ENCODE measurements at places on chromosomes 4 and X.

- H3K36me3 ChIP-seq: no peaks in the 10 kb centered on the region
- no peak overlapping the region for H3K4me3 ChIP-seq
- H3K27me3 ChIP-seq: no peaks in the 10 kb centered on the region
- no peaks in the 10 kb centered on the region for H3K4me1 ChIP-seq
- no peak for ATAC-seq
Observed at GRCh38 chr4:519203-519651, 20.2 kb downstream of the PIGG start.

DNA sequence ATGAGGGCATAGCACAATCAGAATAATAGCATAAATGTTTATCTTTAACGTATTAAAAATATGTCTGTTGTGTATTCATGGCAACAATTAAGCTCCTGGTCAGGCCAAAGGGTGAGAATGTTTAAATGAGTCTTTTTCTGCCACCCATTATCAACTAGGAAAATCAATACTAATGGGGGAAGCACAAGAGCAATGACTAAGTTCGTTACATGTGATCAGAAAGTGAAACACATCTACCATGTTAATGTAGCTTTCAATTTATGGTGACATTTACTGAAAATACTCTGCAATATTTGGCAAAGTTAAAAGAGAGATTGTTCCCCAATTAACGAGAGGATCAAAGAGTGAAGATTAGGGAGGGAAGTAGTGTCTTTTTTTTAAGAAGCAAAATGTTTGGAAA lies 143.7 kb downstream of the NAA11 start:
- no peaks in the 10 kb centered on the region for H3K36me3 ChIP-seq
- no peak for ATAC-seq
- no peaks in the 10 kb centered on the region for H3K27me3 ChIP-seq
- H3K4me1 ChIP-seq: peaks cover 9% of the 10 kb centered on the region
- no peak overlapping the region for H3K4me3 ChIP-seq
- no peak overlapping the region for H3K27ac ChIP-seq

GRCh38 chr4:87209696-87210095 lies 10.7 kb downstream of the KLHL8 start:
- H3K27ac ChIP-seq: no peak overlapping the region
- no peaks in the 10 kb centered on the region for H3K27me3 ChIP-seq
- H3K4me3 ChIP-seq: no peak overlapping the region
- peaks cover 24% of the 10 kb centered on the region for H3K4me1 ChIP-seq
- no peaks in the 10 kb centered on the region for H3K36me3 ChIP-seq

- no peak overlapping the region for H3K27ac ChIP-seq
- peaks cover 6% of the 10 kb centered on the region for H3K27me3 ChIP-seq
- H3K4me3 ChIP-seq: no peak overlapping the region
- H3K36me3 ChIP-seq: no peaks in the 10 kb centered on the region
- no peak for ATAC-seq
Observed at GRCh38 chrX:151745651-151746050, 11.1 kb downstream of the CNGA2 start.

DNA sequence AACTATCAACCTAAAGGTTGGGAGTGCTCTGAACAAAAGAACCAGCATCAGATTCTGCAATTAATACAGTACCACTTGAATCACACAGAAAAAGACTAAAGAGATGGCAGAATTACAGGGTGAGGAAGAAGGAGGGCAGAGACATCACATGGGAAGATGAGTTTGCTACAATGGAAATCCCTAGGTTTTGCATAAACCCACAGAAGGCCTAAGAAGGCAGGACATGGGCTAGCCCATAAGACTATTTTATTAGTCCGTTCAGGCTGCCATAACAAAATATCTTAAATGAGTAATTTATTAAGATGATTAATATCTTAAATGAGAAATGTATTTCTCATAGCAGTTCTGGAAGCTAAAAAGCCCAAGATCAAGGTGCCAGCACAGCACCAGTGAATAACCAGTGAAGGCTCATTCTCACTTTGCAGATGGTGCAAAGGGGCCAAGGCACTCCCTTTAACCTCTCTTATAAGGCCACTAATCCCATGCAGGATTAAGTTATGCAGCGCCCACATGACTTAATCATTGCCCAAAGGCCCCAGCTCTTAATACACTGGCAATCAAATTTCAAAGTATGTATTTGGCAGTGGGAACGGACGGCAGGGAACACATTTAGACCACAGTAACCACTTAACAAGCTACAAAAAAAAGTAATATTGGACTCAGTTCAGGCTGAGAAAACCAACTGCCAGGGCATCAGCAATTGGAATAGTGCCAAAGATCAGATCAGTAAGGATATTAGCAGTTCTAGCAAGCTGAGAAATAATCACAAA lies 47.6 kb upstream of the NEUROG2 start:
- no peaks in the 10 kb centered on the region for H3K27me3 ChIP-seq
- H3K27ac ChIP-seq: no peak overlapping the region
- ATAC-seq: no peak
- H3K4me3 ChIP-seq: no peak overlapping the region

DNA sequence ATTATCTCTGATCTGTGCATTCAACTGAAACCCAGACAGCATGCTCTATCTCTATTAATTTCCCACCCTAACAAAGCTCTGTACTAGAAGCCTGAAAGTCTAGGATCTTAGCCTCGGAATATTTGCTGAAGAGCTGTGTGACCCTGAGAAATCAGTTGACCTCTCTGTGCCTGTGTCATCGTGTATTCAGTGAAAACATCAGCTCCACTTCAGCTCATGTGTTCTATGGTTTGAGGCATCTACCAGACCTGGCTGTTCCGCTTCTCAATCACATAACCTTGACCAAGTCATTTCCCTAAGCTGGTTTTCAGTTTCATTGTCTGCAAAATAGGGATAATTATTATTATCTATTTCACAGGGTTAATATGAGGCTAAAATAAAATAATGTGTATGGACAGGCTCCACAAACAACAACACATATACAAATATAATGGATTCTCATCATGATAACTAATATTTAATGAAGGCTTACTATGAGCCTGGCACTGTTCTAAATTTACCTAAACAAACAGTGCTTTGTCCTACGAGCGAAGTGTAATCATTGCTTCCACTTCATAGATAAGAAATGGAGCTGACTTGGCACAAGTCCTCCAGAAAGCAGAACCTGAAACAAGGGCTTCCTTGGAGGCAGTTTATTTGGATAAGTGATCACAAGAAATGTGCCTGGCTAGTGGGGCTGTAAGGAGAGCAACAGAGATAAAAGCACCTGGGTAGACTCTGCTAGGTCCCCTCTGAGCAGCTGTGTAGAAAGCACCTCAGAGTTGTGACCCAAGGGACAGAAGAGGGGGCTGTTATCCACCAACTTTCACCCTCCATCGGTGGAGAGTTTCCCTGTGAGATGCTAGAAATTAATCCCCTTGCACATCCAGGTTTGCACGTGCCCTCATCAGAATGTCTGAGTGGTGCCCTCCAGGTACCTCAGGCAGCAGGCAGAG lies 356.9 kb downstream of the RAB28 start:
- no peak overlapping the region for H3K27ac ChIP-seq
- H3K4me3 ChIP-seq: no peak overlapping the region
- H3K27me3 ChIP-seq: no peaks in the 10 kb centered on the region

DNA sequence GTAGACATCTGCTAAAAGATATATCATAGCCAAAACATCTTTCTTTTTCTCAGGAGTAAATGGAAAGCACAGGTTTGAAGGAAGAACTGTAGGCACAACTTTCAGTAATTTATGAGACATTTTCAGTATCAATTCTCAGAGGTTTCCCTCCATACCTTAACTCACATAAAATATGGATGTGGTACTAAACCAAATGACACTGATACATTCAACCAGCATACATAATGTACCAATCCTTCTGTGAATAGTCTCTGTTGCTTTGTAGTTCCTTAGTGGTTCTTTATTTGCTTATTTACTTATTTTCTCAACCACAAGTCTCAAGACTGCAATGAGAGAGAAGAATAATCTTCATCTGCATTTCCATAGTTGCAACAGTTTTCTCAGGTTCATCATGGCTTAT lies 96.1 kb downstream of the ARHGAP24 start:
- no peaks in the 10 kb centered on the region for H3K4me1 ChIP-seq
- H3K27ac ChIP-seq: no peak overlapping the region
- H3K27me3 ChIP-seq: no peaks in the 10 kb centered on the region
- H3K36me3 ChIP-seq: no peaks in the 10 kb centered on the region

All from gastroesophageal sphincter (tissue), 4 donors.